ENCODE measurements at places on chromosomes 11 and 22.

DNA sequence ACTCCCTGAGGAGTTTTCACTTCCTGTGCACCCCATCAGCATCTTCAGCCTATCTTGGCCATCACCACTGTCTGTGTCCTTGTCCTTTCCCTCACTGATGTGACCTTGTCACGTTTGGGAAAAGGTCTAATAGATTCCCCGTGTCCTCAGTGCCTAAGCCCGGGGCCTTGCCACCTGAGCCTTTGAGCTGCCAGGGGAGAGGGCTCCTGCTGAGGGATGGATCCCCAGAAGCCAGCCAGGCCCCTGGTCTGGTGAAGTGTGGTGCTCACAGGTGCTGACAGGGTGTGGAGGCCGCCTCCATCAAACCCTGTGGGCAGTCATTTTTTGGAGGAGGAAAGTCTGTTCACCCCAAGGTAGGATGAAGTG, 47.2 kb downstream of the GAB4 start:
- ATAC-seq: no peak

GRCh38 chr11:111934306-111934705, 2.8 kb upstream of the DIXDC1 start:
- no peak for ATAC-seq

- ATAC-seq: no peak
Measured at GRCh38 chr22:36457688-36458450, 23.6 kb downstream of the TXN2 start.

- no peak for ATAC-seq
Measured at GRCh38 chr11:100640646-100641045, 46.4 kb upstream of the ARHGAP42 start.

GRCh38 chr22:23012081-23012622, 58.2 kb upstream of the GNAZ start:
- no peak for ATAC-seq

DNA sequence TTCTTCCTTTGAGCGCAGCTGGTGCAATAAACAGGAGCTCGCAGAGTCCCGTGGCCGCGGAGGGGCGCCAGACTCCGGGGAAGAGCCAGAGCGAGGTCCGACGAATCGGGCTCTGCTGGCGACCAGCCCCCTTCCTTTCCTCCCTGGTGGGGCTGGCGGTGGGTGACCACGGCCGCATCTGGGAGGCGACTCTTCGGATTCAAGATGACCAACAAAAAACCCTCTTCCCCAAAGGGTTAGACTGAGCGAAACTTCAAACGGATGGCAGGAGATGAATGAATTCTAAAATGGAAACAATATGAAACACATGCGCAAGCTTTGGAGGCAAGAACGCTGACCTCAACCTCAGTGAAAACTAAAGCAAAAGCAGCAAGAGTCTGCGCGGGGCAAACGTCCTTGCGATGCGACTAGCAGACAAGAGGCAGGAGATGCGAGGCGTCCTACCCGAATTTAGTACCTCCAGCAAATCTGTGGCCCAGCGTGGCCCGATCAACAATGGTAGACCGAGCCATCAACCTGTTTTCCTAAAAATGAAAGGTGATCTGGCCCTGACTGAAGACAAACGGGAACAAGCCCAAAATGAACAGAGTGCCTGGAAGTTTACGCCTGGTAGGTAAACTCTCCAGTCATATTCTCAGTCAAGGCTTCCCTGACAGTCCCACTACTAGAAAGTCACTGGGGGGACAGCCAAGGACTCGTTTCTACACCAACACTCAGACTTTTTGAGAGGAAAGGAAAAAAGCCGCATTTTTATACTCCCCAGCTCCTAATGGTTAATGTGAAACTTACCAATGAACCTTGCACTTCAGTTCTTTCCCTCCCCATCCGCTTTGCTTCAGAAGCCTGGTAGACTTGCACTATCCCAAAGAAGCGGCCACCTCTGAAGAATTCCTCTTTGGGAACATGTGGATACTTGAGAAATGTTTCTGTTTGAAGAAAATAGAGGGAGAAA, 11.6 kb downstream of the MMP3 start:
- ATAC-seq: no peak

- ATAC-seq: no peak
Measured at GRCh38 chr22:32219026-32219425, 14.2 kb upstream of the RFPL2 start.

DNA sequence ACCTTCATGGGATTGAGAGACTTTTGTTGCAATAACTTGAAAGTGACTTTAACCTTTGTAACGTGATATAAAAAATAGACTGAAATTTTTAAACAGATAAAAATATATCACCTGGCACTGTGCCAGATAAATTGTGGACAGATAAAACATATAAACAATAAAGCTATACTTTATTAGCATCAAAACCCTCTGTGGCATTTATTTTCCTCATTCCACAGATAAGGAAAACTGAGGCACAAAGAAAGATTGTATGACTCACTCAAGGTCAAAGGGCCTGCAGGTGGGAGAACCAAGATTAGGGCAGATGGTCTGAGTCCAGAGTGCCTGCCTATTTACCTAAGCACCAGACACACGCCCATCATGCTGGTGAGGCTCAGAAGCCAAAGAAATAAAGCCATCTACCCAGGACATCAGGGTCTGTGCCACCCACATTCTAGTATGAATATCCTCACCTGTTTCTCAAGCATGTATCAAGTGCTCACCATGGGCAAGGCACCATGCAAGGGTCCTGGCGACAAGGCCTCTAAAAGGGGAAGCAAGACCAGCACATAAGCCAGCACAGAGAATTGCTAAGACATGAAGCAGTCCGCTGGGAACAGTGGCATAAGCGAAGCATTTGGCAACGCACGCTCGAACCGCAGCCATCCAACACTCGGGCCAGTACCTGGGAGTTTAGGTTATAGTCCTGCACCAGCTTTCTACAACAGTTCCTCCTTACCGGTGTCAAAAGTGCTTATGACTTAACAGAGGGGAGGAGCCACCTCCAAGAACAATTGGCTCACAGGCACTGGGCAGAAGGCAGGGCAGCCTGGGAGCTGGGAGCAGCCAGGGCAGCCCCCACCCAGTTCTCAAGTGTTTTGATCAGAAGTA, 17.6 kb downstream of the MYH9 start:
- ATAC-seq: peak; percentile 54

GRCh38 chr22:44888491-44889254, 121.1 kb downstream of the PHF21B start:
- peak; percentile 85 for ATAC-seq

DNA sequence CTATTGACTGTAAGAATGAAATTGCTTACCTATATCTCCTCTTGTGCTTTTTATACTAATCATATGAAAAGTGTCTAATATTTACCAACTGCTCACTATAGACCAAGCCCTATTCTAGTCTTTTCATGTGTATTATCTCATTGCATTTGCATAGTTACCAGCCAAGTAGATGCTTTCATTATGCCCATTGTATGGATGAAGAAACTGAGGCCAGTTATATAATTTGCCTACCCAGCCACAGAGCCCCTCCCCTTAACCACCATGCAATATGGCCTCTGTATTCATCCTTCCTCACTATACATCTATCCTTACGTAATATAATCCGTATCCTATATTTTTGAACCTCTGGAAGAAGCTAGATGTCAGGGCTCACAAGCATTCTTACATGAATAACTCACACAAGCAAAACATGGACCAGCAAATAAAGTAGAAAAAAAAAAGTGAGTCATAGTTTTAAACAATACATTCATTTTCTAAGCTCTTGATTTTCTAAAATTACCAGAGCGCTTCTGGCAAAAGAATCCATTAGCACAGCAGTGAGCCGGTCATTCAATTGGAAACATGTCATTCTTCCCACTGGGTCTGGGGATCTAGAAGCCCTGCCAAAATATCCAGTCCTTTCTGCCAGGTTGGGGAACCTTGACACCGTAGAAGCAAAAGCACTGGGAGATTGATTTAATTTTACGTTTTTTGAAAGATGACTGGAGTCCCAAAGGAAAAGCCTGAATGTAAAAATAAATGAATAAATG, 80.0 kb downstream of the C11orf91 start:
- no peak for ATAC-seq

GRCh38 chr11:70001246-70001645, 76.9 kb upstream of the ANO1 start:
- no peak for ATAC-seq

DNA sequence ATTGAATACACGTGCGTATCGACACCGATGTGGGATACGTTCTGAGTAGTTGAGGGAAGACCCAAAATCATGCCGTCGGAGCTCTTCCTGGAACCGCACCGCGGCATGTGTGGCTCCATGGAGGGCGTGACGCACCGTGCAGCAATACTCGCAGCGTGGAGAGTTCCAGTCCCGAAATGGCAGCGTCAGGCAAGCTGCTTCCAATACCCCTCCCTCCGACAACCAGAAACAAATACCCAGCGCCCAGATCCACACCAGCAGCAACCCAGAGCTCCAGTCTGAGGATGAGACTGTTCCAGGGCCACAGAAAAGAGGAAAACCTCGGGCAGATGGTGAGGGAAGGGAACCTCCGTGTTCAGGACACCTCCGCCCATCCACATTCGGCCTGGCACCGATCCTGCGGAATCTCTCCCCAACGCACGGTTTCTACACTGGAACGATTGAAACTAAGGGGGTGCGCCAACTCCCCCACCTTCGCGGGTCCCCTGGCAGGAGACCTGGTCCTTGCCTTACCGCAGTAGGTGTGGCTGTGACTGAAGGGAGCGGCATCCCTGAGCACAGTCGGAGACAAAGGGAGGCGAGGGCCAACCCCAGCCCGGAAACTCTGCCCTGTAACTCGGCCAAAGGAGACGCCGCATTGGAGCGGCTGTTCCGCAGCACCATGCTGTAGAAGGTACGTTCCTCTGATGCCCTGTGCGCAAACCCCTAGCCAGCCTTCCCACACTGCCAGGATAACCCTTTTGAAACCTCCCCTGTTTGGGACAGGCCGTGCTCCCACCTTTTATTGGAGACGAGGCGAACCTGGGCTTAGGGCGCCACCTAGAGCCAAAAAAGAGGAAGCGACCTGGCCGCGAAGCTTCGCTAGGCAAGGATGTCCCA, 28.2 kb downstream of the DBX1 start:
- ATAC-seq: peak; percentile 79

DNA sequence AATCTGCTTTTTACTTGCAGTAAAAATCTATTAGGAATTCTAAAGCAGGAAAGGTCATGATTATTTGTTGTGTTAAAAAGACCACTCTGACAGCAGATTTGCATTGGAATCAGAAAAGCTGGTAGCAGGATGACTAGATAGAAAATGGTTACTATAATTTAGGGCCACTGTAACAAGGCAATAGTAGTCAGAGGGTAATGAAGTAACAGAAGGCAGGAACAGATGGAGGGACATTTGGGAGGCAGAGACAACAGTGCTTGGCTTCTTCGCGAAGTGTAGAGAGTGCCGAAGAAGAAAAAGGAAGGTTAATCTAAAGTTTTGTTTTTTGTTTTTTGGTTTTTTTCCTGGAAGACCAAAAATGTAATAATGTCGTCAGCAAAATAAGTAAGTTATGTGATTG, 129.8 kb upstream of the SLC5A12 start:
- ATAC-seq: peak; percentile 55

GRCh38 chr11:64894070-64894811, 15.8 kb upstream of the EHD1 start:
- ATAC-seq: peak; percentile 80

DNA sequence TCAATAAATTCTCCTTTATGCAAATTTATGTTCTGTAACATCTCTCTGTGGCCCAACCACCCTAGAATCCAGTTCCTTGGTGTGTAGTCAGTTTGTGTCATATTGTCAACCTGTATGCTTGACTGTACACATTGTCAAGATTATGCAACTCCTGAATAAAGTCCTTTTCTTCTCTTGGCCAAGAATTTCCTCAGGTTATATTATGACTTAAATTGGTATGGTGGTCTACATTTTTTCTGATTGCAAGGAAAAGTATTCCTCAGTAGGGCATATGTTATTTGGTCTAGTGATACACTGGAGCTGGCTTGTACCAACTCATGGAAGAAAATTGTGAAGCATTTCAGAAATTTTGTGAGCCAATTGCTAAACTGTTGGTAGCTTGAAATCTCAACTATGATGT, 482.8 kb upstream of the CHORDC1 start:
- no peak for ATAC-seq

GRCh38 chr22:17922925-17923903, 101.1 kb downstream of the MICAL3 start:
- ATAC-seq: no peak

DNA sequence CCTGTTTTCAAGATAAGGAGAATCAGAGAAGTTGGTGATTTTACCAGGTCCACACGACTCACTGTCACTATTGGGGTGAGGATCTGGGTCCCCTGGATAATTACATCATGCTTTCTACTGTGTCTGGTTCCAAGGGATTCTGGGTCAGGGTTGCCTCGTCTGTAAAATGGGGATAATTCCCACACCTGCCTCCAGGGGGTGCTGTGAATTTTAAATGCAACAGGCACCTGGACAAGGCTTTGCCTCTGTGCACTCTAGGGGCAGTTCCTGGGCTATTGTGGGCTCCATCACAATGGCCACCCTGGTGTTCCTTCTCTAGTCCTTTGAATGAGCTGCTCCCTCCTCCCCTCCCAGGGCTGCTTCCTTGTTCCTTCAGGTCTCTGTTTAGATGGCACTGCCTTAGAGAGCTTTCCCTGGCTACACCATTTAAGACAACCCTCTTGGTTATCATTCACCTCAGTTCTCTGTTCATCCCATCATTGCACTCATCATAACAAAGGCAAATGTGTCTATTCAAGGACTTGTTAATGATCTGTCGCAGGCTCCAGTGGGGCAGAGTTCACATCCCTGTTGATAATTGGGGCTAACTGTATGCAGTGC, 178.6 kb downstream of the MIAT start:
- no peak for ATAC-seq

DNA sequence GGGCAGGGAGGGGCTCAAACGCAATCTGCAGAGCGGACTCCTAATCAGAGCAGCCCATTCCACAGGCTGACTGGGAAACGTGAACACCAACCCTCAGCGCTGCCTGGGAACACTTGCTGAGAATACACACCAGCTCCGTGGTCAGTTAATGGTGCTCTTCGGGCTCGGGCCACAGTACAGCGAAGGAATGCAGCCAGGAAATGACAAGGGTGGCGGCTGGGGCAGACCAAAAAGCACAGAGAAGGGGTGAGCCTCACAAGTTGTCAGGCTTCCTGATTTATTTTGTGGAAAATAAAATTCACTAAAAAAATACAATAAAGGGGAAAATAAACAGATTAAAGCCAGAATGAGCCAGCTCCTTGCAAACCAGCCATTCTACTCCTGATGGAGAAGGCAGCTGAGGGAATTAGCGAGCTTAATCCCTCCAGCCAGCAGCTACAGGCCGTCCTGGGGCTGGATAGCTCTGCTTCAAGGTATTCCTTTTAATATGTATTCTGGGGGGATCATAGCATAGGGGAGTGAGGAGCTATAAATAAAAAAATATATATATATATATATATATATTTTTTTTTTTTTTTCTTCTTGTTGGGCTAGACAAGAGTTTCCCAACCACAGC, 165.5 kb upstream of the NTM start:
- ATAC-seq: no peak

- peak; percentile 94 for ATAC-seq
Measured at GRCh38 chr11:36361901-36362391, 65.9 kb downstream of the PRR5L start.

GRCh38 chr22:49368976-49369725, 458.5 kb downstream of the BRD1 start:
- ATAC-seq: peak; percentile 62
